ENCODE measurements at places on chromosomes 16 and 17.

DNA sequence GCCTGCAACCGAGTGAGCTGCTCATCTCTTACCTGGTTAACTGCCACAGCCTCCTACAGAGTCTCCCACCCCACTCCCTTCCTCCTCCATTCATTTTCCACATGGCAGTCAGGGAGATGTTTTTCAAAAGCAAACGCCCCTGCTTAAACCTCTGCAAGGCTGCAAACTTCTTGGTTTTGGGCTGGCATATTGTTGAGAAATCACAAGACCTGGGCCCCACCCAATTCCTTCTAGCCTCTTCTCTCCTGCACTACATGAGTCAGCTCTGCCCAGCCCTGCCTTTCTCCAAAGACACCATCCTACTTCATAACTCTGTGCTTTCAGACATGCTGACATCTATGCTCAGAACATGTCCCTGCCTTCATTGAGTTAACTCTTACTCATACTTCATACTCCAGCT lies 136.1 kb downstream of the SPACA3 start:
- no peak for DNase-seq

GRCh38 chr16:15951852-15952251 lies 2.4 kb downstream of the ABCC1 start:
- DNase-seq, result no peak

- peak; percentile 4 for DNase-seq
Measured at GRCh38 chr16:14405611-14406537, 224.2 kb downstream of the PARN start.

DNA sequence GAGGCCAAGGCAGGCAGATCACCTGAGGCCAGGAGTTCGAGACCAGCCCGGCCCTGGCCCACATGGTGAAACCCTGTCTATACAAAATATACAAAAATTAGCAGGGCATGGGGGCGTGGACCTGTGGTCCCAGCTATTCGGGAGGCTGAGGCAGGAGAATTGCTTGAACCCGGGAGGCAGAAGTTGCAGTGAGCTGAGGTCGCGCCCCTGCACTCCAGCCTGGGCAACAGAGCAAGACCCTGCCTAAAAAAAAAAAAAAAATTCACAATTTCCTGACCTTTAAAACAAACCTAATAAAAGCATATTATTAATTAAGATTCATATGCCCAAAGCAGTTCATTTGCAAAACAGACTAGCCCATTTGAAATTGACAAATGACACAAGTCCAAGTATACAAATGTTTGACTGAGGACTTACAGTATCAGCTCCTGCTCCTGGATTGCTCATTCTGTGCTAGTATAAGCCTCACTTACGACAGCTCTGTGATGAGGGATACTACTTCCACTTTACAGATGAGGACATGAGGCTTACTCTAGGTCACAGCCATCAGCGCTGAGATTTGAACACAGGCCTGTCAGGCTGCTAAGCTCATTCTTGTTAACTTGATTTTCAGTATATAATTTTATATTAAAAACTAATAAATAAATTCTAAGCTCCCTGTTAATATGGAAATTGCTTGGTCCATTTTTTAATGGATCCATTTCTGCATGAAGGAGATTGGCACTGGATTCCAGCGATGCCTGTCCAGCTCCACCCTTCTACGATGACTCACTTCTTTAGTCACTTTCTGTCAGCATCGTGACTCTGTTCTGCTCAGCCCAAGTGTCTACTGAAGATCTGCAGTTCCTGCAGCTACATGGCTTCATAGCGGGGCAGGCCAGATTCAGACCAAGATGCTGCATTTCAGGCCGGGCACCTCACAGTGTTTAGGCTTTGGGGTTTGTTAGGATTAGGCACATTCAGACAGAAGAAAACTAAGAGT lies 88.2 kb downstream of the WDR59 start:
- DNase-seq, result no peak

DNA sequence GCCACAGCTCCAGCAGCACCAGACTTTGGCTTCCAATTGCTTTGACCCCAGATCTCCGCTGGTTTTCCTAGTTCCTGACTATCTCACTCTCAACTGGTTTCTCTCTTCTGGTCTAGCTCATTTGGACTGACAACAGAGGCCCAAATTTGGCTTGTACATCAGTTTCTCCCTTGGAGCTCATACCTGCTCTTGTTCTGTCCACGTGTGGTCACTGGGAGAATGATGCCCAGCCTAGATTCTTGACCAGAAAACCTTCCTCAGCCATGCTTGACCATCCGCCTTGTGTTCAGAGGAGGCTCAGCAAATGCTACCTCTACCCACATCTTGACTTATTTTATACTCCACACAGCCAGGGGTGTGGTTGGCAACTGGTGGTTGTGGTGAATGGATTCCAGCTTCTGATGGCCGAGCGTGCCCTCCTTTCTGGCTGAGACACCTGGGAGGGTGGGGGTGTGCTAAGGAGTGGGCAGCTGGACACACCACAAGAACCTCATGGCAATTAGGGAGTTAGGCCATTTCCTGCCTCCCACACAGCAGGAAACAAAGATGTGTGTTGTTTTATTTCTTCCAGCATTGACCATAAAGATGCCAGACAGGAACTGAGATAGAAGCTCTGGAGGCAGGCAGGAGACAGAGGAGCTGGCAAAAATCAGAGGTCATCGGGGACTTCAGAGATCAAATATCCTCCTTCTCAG lies 93.8 kb upstream of the FAM20A start:
- DNase-seq, result no peak

GRCh38 chr16:75064403-75065148 lies 52.0 kb downstream of the LDHD start:
- DNase-seq, result no peak

GRCh38 chr16:82792693-82793092 lies 165.9 kb downstream of the CDH13 start:
- no peak for DNase-seq

DNA sequence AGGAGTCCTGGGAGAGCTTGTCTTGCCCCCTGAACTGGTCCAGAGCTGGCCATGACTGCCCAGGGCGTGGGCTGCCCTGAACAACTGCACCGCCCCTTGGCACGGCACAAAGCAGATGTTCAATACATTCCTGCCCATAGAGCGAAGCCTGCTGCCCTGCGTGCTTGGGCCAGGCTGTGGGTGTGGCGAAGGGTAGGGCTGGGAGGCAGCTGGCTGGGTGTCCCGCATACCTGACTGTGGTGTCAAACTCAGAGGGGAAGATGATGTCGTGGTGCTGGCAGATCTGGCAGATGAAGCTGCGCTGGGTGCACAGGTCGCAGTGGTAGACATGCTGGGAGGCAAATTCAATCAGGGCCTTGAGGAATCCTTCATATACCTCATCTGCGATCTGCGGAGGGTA lies 124.2 kb upstream of the SMURF2 start:
- no peak for DNase-seq

DNA sequence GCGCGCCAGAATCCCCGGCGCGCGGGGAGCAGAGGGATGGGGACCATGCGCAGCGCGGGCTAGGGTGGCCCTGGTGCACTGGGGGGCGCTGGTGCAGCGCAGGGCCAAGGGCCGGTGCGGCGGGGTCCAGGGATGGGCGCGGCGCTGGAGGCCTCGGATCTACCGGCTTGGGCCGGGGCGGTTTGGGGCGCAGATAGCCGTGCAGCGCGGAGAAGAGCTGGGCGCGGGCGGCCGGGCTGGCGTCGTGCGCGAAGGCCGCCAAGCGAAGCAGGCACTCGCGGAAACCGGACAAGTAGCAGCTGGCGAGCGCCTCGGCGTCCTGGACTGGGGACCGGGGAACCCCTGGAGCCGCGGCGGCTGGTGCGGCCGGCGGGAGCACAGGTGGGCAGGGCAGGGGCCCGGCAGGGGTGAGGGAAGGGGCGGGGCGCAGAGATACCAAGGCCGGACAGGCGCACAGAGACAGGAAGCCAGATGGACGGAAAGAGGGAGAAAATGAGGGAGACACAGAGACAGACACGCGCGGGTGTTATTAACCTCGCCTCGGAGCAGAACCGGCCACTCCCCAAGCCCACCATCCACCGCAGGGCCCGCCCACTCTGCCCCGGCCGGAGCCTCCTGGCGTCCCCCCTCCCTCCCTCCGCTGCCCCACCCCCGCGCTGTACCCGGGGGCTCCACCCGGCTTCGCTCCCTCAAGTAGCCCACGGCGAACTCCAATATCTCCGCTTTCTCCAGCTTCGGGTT lies 2.1 kb downstream of the HES7 start:
- no peak for DNase-seq

DNA sequence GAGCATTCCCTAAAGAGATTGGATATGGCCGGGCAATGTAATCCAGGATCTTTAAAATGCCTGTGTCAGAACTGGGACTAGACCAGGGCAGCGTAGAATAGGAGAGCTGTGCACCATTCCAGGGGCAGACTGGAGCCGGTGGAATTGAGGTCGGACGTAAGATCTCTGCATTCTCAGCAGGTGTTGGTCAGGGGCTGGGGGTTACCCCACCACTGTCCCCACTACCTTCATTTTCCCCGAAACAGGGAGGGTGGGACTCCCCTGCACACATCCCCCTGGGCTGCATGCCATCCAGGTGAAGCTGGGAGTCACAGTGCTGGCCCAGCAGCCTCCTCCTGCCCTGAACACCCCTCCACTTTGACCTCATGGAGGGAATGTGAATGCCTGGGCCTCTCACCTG lies 17.8 kb downstream of the OSBPL7 start:
- no peak for DNase-seq

- DNase-seq, result no peak
Measured at GRCh38 chr17:4499431-4500190, 930 bp downstream of the SPNS2 start.

- no peak for DNase-seq
Measured at GRCh38 chr16:3865241-3865640, 15.3 kb downstream of the CREBBP start.

DNA sequence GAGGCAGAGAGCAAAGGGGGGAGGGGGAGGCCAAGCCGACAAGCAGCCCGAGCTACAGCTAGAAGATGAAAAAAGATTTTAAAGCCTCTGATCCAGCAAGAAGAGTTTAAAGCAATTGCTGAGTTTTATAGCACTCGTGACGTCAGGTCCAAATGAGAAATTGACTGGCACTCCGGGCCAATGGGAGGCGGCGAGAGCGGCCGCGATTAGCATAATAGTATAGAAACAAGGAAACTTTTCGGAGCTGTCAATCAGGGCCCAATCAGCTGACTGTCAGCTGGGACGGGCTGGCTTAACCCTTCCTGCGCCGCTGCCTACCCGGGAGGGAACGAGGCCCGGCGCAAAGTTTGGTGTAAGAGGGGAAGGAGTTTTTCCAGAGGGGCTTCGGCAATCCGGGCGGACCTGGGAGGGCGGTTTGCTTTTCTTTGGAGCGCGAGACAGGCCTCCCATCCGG lies at the start of gene MAF:
Gene MAF, minus strand, starts transcription at position 100 of the 454 bp plus-strand sequence. CDS start 835 bp downstream, outside the sequence.
- DNase-seq, result peak; percentile 70

DNA sequence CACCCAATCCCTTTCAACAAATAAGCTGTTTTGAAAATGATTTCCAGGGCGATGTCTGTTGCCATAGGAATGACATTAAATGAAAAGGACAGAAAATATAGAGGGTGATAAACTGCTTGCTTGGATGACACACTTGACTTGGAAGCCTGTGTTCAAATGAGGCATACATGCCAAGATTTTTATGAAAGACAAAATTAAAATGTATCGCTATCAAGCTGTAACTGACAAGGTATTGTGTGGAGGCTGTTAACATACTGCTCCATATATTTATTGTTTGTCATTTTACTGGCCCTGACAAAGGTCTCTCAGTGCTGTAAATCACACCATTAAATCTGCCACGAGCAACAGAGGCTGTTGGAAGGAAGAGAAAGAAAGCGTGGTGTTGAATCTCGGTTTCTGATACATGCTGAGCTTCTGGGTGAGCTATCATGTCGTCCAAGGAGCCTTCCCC lies 456.2 kb upstream of the SALL1 start:
- DNase-seq, result no peak

DNA sequence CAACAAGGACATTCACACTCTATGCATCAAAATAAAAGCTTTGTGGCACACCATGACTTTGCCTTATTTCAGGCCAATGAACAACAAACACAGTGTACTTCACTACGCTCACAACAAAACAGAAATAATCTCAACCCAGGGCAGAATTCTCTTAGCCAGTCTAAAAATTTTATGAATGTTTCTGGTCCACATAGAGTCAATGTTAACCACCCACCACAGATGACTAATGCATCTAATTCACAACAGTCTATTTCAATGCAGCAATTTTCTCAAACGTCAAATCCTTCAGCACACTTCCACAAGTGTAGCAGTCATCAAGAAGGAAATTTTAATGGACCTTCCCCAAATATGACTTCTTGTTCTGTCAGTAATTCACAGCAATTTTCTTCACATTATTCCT lies 101.7 kb downstream of the CHD9 start:
- DNase-seq, result no peak

- no peak for DNase-seq
Measured at GRCh38 chr17:20191056-20191455, 181.9 kb downstream of the SPECC1 start.

DNA sequence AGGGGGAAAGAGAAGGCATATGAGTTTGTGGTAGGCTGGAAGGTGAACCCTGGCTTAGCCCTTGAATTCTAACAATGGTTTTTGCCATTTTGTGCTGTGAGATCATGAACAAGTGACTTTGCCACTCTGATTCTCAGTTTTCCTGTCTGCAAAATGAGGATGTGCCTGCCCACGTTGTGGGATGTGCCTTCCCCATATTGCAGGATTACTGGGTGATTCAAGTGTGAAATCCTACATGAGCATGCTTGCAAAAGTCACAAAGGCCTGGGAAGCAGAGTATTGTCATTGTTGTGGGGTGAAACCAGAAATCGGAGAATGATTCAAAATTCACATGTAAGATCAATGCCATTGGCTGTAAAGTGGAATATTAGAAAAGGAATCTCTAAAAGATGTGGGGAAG lies 28.6 kb upstream of the TVP23A start:
- DNase-seq, result no peak

DNA sequence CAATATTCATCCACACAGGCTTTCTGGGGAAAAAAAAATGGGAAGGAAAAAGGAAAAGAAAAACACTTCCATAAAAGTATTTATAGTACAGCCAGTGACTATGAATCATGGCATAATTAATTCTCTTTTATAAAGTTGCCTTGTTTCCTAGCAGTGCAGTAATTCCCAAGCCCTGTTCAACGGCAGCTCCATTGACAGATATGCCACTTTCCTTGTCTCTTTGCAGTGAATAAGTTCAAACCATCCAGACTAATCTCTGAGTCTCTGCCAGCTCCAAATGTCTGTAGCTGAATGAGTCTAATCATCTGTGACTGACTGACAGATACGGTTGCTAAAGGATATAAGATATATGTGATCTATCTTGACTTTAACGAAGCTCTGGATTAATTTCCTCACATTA lies 52.9 kb upstream of the KCNJ16 start:
- DNase-seq, result no peak
